ENCODE measurements at places on chromosomes 4 and X.

DNA sequence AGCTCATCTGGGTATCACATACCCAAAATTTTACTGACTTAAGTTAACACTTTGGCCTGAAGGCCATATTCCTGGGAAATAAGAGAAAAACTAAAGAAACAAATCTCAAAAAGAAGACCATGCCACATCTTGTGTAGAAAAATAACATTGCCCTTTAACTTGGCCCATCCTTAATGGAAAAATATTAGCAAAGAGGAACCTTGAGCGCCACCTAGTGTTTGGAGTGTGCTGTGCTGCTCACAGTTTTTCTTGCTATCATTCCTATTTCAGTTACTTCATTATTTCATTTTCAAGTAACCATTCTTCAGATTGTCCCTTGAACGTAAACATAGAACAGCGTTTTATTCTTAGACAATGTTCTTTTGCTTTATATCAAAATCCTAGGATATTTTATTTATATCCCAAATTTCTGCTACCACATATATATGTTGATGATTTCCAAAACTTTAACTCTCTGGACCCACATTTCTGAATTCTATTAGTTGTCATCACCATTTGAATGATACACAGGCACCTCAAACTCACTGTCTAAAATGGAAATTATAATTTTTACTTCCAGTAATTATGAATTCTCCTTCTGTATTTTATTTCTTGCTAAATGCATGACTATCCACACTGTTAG lies 999.0 kb upstream of the ADGRL3 start:
- peak; percentile 0 for DNase-seq

DNA sequence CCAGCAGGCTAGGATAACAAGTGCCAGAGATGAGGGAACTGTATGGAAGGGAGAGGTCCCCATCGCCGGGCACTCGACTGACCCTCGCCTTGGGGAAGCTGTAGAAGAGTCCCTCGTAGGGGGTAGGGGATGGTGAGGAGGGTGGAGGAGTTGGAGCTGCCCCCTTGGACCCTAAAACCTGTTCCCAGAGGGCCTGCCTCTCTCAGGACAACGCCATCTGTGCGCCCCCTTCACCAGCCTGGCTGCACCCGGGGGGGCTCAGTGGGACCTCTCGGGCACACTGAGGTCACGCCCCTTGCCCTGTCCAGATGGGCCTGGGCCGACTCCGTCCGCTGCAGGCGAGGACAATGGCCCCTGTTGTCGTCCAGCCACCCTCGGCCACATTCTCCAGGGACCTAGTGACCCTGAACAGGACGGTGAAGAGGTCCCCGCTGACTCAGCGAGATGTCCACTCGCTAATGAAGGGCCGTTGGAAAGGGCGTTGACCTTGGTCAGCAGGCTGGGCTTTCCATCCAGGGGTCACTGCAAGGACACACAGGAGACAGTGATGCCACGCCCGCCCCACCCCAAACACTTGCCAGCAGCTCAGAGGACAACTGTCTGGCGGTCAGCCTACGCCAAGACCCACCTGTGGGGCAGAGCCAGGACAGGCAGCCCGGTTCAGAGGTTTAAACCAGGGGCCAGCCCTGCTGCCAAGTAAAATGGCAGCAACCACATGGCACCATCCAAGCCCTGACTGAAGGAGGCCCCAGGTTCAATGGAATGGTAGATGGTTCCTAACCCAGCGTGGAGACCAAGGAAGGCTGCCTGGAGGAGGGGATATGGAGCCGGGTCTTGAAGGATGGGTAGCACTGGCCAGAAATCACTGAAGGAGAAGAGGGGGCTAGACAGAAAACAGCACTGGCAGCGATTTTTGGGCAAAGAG lies 51.2 kb downstream of the HMX1 start:
- no peak for DNase-seq

GRCh38 chrX:51456814-51457213 lies 39.6 kb downstream of the NUDT11 start:
- DNase-seq, result no peak

GRCh38 chrX:15781961-15782699 lies 8.2 kb upstream of the ZRSR2 start:
- no peak for DNase-seq

- no peak for DNase-seq
Measured at GRCh38 chrX:151985955-151986354, 11.5 kb upstream of the GABRE start.

GRCh38 chr4:86357608-86358007 lies 2.2 kb downstream of the MAPK10 start:
- no peak for DNase-seq

- DNase-seq, result no peak
Measured at GRCh38 chrX:123846577-123847038, 13.2 kb upstream of the XIAP start.

DNA sequence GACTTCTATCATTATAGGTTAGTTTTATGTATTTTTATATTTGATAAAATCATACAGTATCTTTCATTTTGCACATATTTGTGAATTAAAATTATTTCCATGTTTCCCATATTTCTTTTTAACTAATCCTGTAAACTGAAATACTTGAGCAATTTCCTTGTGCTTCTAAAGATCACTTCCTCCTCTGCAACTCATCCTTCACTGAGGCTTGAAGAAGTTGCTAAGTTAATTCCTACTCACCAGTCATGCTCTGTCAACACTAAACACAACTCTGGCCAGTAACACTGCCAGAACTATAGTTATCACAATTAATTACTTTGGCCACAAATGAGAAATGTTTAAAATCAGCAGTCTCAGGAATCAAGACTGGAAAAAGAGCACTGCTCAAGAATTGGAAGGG lies 6.7 kb downstream of the SPATA4 start:
- DNase-seq, result no peak

DNA sequence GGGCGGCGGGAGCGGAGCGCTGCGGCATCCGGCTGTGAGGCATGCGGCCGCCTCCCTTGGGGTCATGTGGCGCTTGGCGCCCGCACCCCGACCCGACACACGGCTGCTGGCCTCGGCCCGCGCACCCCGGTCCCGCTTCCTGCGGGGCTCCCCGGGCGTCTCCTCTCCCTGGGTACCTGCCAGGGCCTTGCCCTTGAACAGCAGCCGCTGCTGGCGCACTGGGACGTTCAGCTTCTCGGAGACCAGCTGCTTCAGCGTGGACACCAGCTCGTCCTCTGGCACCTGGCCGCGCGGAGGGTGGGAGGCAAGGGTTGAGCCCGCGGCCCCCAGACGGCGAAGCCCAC lies 391 bp downstream of the UBL4A start:
- no peak for DNase-seq

DNA sequence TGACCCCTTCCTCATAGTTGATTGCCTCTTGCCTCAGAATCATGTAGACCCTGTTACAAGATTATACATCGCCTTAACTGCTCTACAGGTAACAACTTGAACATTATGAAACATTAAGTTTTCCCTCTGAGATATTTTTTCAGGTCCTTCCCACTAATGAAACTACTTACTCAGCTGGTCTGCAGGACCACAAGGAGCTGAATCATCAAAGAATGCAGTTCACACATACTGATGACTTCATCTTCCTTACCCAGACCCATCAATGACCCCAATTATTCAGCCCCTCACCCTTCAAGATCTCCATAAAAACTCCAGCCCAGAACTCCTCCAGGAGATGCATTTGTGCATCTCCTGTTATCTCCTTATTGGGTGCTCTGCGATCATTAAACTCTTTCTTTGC lies 720.9 kb downstream of the RAPGEF2 start:
- no peak for DNase-seq

- no peak for DNase-seq
Measured at GRCh38 chrX:153457136-153457825, 11.4 kb upstream of the TREX2 start.

DNA sequence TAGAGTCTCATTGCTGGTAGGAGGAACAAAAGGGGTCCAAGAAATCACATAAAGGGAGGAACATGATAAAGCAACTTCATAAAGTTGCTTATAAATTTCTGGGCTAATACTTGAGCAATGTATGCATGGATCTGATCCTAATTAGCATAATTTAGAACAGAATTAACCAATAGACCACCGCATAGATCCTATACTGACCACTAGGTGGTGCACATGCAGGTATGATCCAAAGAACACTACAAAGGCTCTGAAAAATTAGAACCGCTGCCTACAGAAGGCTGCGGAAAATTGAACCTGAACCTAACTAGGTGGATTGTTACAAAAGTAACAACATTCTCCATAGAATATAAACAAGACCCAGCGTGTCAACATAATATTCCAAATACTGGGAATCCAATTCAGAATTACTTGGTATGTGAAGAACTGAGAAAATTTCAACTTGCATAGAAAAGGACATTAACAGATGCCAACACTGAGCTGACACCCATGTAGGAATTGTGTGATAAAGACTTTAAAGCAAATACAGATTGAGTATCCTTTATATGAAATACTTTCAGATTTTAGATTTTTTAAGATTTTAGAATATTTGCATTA lies 23.3 kb downstream of the BRCC3 start:
- no peak for DNase-seq

DNA sequence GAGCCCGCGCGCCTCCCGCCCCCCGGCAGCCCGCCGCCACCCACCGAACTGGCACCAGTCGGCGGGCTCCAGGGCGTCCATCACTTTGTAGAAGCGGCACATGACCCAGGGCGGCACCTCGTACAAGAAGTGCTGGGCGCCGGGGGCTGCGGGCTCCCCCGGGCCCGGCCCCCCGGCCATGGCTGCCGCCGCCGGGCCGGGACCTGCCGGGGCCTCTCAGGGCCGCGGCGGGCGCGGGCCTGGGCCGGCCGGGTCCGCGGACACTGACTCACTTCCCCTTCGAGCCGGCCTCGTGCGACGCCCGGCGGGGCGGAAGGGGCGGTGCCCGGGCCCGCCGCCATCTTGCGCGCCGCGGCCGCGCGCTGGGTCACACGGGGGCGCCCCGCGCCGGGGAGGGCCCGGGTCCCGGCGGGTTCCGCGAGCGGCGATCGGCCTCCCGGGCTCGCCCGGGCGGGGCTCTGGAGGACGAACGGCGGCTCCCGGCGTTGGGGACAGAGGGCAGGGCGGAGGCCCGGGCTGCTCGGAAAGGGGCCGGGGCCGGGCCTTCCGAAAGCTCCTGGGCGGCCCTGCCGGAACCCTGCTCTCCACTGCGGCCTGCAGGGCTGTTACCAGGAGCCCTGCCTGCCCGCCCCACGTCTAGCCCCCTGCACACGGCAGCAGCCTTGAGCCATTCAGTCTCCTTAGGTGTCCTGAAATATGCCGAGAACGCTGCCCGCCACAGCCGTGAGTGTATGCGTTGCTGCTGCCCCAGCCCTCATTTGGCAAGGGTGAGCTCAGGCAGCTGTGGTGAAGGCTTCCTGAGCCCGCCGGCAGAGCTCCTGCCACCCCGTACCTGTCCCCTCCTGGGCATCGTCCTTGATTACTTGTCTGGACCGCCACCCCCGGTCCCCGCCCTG lies at the start of gene IRAK1:
IRAK1 (minus strand) TSS at position 270 of the 896 bp plus-strand sequence; CDS start at position 180, 90 bp downstream.
- DNase-seq, result no peak

- no peak for DNase-seq
Measured at GRCh38 chr4:171639540-171639939, 173.7 kb upstream of the GALNTL6 start.

DNA sequence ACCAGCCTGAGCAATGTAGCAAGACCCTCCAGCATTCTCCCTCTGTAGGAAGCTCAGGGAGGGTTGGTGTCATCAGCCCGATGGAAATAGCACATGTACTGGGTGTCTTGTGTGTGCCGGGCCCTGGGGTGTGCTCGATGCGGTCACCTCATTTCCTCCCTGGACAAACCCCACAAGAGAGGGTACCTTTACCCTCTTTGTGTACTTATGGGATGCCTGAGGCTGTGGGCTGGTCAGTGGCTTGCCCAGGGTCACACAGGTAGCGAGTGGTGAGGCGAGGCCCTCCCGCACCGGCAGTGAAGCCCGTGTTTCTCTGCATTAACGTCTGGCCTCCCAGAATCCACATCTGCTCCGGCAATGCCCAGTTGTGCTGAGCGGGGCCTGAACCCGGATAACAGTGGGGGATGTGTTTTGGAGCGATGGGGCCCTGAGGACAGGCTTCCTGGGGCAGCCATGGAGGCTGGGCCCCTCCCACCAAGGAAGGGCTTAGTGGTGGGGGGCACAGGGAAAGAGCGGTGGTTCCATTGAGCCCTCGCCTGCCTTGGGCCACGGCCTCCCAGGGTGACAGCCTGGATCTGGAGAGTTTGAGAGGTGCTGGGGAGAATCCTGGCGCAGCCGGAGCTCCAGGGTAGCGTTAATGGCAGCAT lies 8.1 kb downstream of the PSAPL1 start:
- no peak for DNase-seq

DNA sequence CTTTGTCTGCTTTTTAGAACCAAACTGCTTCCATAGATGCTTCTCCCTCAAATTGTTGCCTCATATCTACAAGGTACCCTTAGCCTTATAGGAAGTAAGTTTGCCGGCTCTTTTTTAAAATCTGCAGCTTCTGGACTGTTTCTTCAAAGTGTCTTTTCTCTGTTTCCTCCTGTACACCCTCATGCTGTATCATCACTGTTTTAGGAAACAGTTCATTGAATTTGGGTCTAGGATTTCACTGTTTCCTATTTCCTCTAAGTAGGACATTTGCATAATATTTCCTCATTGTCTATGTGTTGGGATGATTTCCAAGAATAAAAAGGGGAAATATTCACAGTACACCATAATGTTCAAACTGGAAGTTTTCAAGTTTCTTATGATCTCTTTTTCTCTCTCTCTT lies 43.0 kb downstream of the BANK1 start:
- DNase-seq, result no peak

DNA sequence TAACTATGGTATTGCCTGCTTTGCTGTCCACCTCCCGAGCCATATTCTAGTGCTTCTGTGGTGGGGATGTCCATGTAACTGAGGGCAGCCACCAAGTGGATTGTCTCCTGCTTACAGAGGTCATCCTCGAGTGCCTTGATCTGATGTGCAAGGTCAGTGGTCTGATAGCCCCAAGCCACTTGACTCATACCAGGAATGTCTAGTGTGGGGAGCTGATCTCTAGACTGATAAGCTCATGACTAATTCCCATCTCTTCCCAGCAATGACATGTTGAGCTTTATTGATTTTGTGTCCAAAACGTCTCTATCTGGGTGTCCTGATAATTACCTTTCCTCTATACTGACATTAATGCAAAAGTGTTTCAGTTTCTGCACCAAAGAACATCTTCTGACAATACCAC lies 168.4 kb upstream of the WDR1 start:
- no peak for DNase-seq

GRCh38 chrX:68163441-68163840 lies 269.9 kb downstream of the OPHN1 start:
- no peak for DNase-seq

DNA sequence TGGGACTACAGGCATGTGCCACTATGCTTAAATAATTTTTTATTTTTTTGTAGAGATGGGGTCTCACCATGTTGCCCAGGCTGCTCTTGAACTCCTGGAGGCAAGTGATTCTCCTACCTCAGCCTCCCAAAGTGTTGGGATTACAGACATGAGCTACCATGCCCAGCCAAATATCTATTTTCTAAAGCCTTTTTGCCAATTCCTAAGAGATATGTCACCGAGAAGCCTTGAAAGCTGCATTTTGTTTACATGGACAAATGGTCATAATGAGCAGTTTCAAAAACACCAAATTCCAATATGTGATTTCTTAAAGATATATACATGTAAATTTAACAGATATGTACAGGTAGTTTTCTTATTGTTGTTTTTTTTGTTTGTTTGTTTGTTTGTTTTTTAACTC lies 33.0 kb upstream of the PGRMC2 start:
- DNase-seq, result no peak

All from NCI-H2107 (cell line).